HFFc6 (cell line): ENCODE measurements at places on chromosomes 2 and 18.
A peak's percentile ranks its signal among the peaks of the same experiment; 100 is the strongest.

DNA sequence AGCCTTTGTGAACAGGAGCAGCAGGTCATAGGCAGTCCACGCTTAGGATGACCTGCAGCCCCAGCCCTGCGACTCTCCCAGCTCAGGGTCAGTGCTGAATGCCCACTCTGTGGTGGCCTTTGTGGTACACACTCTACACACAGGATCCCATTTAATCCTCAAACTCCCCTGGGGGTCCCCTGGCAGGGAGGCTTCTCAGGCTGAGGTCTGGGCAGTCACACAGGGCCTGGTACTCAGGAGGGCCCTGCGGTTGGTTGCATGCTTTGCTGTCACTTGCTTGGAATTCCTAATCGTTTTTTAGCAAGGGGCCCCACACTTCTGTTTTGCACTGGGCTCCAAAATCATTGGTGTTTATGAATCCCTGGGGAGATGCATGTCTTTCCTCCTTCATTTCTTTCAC lies 113.0 kb downstream of the EML6 start:
- DNase-seq: no peak

- DNase-seq: no peak
These were observed 87.7 kb downstream of the BCL11A start for GRCh38 chr2:60465736-60466135.

- no peak for DNase-seq
These were observed 186.5 kb upstream of the FANCL start for GRCh38 chr2:58427572-58428095.

GRCh38 chr2:137659616-137660015 lies 304.7 kb upstream of the HNMT start:
- DNase-seq: peak; percentile 8

DNA sequence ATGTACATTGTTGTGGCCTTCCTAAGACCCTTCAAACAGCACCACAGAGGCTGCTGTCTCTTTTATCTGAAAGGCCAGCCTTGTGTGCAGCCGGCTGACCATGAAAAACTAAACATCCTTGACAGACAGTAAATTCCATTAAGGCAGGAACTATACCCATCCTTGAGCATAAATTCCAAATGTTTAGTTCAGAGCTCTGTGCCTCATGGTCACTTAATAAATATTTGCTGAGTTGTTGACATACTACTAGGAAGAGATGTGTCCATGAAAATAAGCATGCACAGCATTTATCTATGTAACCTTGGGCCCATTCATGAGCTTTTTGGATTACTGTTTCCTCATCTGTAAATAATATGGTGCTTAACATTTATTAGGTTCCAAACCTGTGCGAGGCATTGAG lies 424.8 kb downstream of the HRH4 start:
- DNase-seq: no peak

DNA sequence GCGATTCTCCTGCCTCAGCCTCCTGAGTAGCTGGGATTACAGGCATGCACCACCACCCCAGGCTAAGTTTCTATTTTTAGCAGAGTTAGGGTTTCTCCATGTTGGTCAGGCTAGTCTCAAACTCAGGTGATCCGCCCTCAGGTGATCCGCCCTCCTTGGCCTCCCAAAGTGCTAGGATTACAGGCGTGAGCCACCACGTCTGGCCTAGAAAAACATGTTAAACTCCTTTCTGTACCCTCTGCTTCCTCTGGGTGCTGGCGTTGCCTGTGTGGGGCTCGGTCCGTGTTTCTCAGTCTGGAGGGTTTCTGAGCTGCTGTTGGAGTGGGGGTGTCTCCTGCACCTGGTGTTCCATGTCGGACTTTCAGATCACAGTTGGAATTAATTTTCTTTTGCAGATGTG lies 17.9 kb downstream of the LDLRAD4 start:
- DNase-seq: no peak
